AG08396 (cell line): ENCODE measurements at places on chromosomes 1 and 21.

DNA sequence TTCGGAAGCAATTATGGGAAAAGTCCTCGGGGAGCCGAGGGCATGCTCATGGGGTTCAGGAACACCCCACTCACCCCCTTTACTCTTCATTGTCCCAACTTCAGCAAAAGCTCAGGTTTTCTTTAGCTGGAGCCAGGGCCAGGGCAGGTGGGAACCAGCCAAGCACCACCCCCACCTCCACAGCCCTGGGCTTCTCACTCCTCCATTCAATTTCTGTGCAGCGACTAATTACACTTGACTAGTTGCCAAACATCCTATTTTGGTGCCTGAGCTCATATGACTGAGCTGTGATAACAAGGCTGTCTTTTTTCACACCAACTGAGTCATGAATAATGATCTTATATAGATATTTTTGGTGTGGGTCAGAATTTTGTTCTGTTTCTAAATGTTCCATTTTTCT lies 257.2 kb upstream of the AJAP1 start:
- DNase-seq: no peak

GRCh38 chr1:2128189-2128901 lies 66.2 kb downstream of the FAAP20 start:
- DNase-seq: no peak

DNA sequence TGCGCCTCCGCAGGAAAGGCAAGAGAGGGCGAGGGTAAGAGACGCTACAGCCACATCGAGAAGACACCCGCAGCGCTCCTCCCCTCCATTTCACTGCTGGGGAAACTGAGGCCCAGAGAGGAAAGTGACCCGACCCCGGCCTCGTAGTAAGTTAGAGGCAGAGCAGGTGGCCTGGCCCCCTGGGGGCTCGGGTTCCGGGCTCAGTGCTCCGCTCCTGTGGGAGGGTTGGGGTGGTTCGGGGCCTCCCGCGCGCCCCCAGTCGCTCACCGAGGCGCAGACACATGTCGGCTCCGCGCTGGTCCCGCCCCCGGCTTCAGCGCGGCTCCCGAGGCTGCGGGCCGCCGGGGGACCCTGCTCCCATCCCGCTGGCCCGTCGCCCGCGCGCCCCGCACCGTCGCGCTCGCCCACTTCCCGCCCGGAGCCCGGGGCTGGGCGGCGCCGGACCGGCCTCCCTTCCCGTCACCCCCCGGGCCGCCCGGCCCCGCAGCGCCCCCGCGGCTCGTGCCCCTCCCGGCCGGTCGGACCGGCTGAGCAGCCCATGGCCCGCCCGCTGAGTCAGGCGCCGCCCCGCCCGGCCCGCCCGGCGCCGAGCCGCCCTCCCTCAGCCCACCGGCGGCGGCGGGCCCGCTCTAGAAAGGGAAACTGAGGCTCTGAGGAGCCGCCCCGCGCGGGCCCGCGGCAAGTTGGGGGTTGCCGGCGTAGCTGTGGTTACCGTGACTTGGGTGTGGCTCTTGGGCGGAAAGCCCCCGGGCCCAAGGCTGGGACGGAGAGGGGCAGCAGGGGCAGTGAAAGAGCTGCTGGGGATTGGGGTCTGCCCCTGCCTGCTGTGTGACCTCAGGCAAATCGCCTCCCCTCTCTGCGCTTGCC lies at the start of gene TMEM54:
Gene TMEM54 (minus strand): TSS at position 434 of the 867 bp plus-strand sequence. CDS start 151 bp downstream, at position 283.
- DNase-seq: peak; percentile 89

- no peak for DNase-seq
Observed at GRCh38 chr21:41411449-41412089, 14.5 kb upstream of the MX1 start.

DNA sequence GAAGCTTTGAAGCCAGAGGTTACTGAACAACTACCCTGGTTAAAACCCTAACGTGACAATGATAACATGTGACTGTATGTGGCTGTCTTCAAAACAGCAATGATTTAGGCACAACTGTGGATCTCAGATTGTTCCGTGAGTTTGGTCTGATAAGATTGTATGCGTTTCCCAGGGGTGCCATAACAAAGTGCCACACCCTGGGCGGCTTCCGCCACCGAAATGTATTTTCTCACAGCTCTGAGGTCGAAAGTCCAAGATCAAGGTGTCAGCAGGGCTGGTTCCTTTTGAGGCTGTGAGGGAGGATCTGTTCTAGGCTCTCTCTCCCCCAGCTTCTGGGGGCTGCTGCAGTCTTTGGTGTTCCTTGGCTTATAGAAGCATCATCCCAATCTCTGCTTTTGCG lies 29.5 kb upstream of the ERG start:
- DNase-seq: no peak
